GM13976 (cell line): ENCODE measurements at places on chromosomes 7 and 10.

DNA sequence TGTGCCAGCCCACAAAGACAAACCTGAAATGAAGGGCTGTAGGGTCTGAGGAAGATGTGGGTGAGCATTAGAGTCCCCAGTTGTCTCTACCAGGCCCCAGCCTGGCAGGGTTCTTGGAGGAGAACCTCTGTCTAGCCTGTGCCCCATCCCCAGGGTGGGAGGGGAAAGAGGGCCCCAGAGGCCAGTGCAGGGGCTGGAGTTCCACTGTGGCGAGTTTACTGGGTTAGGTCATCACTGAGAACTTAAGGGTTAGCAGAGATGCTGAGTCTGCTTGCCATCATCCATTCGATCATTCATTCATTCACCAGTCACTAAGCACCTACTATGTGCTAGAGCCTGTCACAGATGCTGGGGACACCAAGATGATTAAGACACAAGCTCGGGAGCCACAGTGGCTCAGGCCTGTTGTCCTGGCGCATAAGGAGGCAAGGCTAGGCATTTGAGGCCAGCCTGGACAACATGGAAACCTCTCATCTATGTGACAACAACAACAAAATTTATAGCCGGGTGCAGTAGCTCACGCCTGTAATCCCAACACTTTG, 2.6 kb downstream of the ANKRD2 start:
- DNase-seq = no peak

- no peak for DNase-seq
These were observed 64.6 kb upstream of the GJD4 start for GRCh38 chr10:35540296-35541164.

- DNase-seq = no peak
These were observed 157.3 kb upstream of the NPVF start for GRCh38 chr7:25385506-25386136.

DNA sequence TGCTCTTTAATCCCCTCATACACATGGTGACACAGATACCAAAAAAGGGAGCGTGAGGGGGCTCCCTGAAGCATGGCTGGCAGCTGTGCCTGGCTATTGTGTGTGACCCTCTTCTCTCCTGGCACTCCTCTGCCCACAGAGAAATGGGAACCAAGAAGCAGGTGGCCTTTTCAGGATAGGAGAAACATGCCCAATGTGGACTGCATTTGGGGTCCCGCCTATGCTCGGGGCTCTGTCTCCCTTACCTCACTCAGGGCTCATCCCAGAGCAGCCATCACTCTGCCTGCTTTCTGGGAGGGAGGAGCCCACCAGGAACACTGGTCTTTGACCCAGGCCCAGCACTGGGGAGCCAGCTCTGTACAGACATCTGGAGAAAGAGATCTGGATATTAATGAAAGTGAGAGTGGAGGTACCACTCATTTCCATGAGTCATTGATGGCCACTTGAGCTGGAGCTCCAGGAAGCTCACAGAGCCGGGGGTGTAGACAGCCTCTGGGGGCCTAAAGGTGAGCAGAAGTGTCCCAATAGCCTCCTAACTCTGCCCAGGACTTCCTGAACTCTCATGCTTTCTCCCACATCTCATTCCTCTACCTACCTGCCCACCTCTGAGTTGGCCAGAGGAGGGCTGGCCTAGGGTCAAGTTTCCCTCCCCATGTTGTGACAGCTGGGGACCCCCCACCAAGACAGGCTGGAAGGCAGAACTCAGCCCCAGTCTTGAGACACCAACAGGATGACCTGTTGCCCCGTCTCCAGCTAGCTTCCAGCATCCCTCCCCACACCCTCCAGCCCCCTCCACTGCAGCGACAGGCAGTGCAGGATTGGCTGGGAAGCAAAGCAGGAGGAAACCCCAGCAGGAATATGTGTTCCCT, 42.6 kb downstream of the DRGX start:
- DNase-seq = no peak

- no peak for DNase-seq
These were observed 197.4 kb downstream of the JCAD start for GRCh38 chr10:29861811-29862505.

- no peak for DNase-seq
These were observed 63.1 kb upstream of the ANKRD1 start for GRCh38 chr10:90983914-90984549.
